ENCODE measurements at places on chromosomes 2 and 18.

- no peak for DNase-seq
Measured at GRCh38 chr2:64692401-64692800, 38.7 kb upstream of the SERTAD2 start.

DNA sequence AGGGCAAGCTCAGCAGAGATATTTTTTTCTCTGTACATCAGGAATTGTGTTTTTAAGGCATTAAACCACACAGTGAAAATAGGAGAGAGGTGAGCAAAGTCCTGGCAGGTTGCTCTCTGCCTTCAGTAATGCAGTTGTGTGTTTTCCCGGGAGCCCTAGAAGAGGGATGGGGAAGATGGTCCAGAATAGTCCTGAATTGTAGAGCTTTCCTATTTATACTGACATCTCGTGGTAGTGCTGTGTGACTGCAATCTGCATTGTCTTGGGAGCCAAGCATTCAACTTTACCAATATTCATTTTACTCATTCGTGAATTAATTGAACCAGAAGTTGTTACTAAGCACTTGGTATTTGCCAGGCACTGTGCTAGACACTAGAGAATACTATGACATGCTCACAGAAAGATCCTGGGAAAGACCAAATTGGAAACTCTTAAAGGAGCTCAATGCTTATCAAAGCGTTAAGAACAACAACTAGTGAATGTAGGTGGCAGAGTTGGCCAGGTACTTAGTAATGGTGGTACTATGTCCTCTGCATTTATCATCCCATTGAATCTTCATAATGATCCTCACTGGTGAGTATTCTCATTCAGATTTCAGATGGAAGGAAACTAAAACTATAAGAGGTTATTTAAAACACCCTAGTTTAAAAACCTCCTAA, 214.6 kb downstream of the TRIB2 start:
- no peak for DNase-seq

GRCh38 chr18:48165111-48165866, 234.8 kb upstream of the SMAD2 start:
- no peak for DNase-seq

GRCh38 chr2:216205486-216205885, 96.3 kb downstream of the XRCC5 start:
- no peak for DNase-seq

GRCh38 chr2:46380038-46380940, 83.1 kb downstream of the EPAS1 start:
- no peak for DNase-seq

DNA sequence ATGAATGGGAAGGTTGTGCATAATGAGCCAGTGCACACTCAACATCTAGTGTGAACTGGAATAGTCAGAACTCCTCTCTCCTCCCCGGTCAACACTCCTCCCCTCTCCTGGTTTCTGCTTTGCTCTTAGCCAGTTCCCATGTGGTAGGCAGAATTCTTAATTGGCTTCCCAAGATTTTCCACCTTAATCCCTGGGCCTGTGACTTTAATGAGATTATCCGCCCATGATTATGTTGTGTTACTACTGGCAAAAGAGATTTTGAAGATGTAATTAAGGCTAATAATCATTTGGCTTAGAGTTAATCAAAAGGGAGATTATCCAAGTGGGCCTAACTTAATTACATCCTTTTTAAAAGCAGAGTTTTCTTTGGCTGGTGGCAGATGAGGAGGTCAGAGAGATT, 34.2 kb upstream of the REV1 start:
- DNase-seq = no peak

GRCh38 chr18:2589345-2590068, 18.1 kb downstream of the NDC80 start:
- DNase-seq = no peak

DNA sequence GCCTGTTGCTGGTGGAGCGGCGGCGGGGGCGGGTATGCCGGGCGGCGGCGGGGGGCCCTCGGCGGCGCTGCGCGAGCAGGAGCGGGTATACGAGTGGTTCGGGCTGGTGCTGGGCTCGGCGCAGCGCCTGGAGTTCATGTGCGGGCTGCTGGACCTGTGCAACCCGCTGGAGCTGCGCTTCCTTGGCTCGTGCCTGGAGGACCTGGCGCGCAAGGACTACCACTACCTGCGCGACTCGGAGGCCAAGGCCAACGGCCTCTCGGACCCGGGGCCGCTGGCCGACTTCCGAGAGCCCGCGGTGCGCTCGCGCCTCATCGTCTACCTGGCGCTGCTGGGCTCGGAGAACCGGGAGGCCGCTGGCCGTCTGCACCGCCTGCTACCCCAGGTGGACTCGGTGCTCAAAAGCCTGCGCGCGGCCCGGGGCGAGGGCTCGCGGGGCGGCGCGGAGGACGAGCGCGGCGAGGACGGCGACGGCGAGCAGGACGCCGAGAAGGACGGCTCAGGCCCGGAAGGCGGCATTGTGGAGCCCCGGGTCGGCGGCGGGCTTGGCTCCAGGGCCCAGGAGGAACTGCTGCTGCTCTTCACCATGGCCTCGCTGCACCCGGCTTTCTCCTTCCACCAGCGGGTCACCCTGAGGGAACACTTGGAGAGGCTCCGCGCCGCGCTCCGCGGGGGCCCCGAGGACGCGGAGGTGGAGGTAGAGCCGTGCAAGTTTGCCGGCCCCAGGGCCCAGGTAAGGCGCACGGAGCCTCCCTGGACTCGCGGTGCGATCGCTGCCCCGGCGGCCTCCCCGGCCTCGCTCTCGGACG, 1.0 kb downstream of the ZCCHC2 start:
- DNase-seq = peak; percentile 25

GRCh38 chr18:9283791-9284190, 50.8 kb upstream of the TWSG1 start:
- DNase-seq = no peak

GRCh38 chr2:158015428-158016076, 86.1 kb upstream of the UPP2 start:
- no peak for DNase-seq

DNA sequence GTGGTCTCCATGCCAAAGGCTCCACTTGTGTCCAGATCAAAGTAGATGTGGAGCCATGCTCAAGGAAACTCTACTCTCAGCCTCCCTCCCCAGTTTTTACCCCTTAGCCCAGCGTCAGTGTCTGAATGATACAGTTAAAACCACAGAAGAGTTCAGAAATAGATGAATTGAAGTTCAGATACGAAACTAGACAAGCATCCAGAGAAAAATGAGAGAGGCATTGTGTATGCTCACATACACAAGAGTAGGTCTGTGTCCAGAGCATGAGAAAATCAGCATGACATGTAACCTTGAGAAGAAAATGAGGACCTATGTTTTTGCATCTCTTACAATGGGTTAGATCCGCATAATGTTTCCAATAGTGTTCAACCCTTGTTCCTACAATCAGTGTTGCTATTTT, 612.8 kb upstream of the PKDCC start:
- DNase-seq = no peak

- no peak for DNase-seq
Measured at GRCh38 chr2:234158812-234159211, 108.3 kb downstream of the SPP2 start.

- no peak for DNase-seq
Measured at GRCh38 chr2:215884451-215885087, 128.8 kb downstream of the MREG start.

DNA sequence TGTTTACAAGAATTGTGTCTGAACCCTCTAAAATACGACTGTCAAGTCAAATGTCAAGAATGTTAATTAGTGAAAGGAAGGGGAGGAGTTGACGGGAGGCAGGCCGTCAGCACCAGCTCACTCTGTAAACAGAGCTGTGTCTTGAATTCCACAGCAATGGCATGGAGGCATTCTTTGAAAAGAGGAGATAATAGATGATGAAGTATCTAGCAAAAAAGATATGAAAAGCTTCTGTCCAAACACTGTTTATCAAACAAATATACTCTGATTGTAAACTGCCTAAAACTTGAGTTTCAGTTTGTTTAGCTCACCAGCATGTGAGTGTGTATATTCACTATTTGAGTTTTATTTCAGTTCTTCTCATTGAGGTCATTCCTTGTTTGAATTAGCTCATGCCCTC, 94.7 kb upstream of the CDC42EP3 start:
- no peak for DNase-seq

DNA sequence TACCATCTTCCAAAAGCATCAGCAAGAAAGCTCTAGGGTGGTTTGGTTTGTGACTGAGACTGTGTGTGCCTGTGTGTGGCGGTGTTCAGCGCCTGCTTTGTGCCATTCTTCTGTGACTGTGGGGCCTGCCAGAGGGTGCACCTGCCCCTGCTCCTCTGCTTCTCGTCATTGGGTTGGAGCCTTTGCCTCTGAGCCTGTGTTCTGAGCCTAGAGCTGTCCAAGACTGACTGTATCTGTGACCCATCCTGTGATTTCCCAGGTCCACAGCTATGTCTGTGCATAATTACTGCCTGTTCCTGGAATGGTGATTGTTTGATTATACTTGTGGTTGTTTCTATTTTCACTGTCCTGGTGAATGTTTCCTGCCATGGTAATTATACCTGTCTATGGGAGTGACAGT, 57.1 kb upstream of the KLHL29 start:
- no peak for DNase-seq

- no peak for DNase-seq
Measured at GRCh38 chr2:85890522-85891176, 1.9 kb upstream of the ST3GAL5 start.

GRCh38 chr2:128510701-128511397, 192.2 kb upstream of the HS6ST1 start:
- DNase-seq = no peak

DNA sequence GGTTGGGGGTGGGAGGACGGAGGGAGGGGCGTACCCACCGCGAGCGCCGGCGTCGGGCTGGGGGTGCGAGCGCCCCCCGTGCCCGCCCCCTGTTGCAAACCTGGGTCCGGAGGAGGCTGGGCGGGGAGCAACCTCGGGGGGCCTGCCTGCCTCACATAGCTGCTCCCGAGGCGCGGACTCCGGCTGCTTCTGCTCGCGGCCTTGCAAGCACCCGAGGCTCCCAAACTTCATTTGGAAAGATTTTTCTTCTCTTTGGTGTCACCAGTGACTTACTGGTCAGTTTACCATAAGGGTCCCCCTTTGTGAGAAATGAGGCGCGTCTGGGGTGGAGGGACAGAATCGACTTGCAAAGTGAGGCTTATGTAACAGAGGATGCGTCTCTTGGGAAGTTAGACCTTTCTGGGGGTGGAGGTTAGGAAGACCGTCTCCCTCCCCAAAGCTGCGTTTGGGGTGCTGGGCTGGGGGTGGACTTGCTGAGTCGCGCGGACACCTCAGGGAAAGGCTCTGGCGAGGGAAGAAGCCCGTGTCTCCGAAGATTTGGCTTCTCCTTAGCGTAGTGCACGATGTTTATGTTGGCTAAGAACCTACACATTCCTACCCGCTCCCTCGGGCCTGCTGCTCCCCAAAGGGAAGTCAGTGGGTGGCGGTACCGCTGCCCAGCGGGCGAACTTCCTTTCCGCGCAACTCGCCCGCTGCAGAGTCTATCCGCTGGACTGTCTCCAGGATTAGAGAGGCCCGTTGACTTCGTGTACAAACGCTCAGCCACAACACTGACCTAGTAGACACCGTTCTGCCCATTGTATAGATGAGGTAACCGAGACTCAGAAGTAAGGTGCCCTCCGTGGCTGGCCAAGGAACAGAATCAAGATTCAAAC, 559 bp downstream of the TMEM37 start:
- DNase-seq = no peak

DNA sequence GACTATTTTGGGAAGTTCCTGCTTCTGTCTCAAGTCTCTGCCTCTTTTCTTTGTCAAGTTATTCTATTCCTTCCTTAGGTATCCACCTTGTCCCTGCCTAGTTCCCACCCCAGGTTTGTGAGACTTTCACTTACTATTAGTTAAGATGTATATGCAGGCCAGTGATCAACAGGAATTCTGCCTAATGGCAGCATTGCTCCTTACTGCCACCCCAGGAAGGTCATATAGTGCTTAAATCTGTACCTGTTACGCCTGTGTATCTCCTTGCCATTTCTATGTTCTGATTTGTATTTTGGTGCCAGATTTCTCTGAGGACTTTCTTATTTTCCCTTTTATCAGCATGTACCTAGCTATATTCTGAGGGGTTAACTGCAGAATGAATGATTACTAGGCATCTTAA, 746.0 kb upstream of the TMEFF2 start:
- no peak for DNase-seq

GRCh38 chr18:44777457-44778192, 96.9 kb downstream of the SETBP1 start:
- DNase-seq = no peak

DNA sequence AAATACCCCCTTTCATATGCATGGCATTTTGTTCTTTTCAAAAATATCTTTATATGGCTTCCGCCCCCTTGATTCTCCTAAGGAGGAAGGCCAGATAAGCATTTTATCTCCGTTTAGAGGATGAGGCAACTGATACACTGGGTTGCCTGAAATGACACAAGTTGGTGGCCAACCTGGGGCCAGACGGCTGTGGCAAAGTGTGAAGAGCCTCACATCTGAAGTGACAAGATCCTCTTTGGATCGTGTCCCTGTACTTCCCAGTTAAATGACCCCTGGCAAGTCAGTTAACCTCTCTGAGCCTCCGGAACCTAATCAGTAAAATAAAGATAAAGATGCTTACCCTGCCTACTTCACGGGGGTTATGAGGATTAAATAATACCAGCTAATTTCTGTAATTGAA, 4.6 kb downstream of the SETBP1 start:
- DNase-seq = no peak

DNA sequence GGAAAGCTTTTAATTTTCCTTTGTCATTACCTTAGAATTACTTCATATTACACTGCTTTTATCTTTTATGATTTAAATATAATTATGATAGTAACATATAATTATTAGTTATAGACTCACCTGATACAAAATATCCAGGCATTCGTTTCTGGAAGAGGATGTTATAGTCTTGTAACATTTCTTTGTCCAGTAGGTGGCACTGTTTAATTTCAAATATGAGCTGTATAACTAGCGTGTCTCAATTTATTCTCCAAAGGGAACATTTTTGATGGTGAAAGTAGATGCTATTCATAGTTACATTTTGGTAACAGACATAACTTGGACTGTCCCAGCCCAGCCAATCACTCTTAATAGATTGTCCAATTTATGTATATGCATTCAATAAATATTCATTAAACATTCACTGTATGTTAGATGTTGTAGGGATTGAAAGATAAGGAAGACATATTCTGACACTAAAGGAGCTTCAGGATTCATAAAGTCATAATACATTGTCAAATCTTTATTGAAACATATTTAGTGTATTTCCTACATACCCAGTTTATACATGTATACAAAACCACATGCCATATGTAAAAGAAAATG, 19.2 kb downstream of the DAW1 start:
- no peak for DNase-seq

DNA sequence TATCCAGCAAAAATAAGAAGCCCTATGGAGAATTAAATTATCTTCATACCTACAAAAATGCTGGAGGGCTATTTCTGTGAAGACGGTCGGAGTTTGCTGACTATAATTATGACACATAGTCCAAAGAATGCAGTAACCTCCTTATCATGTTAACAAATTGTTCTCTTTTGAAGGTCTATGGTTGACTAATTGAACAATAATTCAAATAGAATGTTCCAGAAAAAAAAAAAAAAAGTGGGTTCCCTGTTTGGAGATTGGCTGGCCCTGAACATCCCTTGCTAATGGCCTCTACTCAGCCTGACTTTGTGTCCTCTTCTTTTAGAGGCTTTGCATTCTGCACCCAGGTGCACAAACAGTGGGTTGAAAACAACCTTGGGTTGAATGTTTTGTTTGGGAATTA, 82.8 kb upstream of the CCBE1 start:
- DNase-seq = no peak
